GM12892 (cell line): ENCODE measurements at places on chromosomes 6 and 20.
A peak's percentile ranks its signal among the peaks of the same experiment; 100 is the strongest.

DNA sequence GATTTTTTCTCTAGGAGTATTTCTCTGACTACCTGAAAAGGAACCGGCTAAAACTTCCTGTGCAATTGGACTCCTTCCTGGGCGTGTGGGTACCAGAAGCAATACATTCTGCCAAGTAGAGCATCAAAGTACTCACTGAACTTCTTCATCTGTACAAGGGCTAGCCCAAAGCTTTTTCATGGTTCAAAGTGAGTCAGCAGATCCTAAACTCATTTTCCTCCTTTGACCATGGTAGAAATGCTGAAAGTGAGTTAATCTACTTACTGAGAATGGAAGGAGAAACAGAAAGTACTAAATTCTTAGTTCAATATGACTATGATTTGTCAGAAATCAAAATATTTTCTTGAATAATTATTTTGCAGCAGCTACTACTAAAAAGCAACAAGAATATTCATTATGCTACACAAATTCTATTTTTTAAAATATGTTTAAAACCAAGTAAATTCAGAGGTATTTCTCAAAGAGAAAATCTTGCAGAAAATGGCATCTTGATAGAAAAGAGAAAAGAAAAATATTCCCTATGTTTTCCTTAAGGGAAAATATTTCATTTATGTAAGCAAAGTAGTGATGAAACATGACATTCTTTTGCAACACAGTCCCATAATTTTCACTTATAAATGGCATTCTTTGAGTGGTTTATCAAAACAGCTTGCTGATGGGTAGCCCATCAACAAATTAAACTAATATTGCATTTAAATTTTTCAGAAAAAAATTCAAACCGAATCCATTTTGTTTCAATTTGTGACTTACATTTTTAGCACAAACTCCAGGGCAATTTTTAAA is 3.7 kb upstream of the BEND6 start:
- DNase-seq, result no peak

- no peak for DNase-seq
Measured at GRCh38 chr20:10075606-10076005, 40.8 kb downstream of the ANKEF1 start.

DNA sequence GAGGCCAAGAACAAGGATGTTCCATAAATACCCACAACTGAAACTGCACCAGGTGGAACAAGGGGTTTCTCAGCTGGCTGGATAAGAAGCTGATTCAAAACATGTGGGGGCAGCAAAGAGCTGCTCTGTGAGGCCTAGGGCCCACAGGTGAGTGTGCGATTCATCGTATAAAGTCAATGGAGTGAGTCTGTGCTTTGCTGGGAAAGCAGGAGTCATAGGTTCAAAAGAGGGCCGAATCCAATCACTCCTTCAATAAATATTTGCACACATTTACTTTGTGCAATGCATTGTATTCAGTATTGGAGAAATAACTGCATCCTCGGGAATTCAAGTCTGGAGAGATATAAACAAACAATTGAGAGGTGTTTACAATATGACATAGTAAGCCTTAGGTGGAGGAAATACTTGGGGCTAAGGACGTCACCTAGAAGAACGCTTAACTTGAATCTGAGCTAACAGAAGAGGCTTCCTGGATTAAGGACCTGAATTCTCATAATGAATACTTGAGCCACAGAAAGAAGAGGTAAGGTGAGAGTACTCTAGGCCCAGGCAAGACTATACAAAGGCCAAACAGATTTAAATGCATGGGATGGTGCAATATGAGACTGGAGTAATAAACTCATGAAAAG is 83.7 kb upstream of the TMEM30A start:
- DNase-seq, result no peak

GRCh38 chr6:107796156-107796555 is 28.0 kb downstream of the SCML4 start:
- no peak for DNase-seq

DNA sequence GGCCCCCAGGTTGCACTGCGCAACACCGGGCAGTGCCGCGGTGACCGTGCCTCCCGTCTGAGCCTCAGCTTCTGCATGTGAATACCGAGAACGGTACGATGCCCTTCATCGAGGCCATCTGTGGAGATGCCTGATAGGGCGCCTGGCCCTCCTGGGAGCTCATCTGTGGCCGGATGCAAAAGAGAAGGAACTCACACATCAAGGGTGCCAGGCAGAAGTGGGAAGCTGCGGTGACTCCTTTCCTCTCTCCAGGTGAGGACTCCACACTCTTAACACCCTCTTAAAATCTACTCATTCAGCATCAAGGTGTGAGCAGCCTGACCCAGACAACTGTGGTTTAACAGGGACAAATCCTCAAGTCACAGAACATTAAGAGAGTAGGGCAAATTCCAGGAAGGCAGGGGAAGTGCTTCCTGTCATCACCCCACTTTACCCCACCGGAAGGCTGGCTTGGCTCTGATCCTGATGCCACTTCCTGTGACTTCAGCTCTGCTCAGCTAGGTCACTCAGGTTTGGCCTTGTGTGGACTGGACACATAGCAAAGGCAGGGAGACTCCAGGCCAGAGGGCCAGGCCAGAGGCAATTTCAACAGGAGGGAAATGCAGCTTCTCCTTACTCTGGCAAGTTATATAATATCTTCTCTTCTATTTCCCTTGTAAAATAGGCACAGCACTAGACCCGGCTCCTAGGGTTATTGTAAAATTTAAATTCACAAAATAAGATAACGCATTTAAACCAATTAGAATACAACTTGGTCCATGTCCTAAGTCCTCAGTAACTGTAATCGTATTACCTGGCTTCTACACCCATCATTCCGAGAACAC is 69.4 kb downstream of the CPNE5 start:
- no peak for DNase-seq

GRCh38 chr6:111057074-111057752 is 30.1 kb upstream of the SLC16A10 start:
- DNase-seq, result peak; percentile 22

DNA sequence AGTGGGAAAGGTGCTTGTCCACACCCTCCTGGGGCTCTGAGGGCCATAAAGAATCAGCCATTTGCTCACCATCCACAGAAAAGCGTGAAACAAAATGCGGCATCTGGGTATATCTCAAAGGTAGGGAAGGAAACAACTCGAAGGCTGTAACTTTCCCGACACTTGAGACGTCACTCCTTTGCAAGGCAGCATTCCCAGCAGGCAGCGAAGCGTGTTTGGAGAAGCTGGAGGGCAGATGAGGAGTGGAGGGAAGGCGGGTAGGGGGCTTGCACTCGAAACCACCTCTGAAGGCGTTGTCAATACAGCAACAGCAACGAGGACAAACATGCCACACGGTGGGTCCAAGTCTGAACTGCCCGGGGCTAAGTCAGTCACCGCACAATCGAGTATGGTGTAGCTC is 98.4 kb downstream of the FOXC1 start:
- no peak for DNase-seq

DNA sequence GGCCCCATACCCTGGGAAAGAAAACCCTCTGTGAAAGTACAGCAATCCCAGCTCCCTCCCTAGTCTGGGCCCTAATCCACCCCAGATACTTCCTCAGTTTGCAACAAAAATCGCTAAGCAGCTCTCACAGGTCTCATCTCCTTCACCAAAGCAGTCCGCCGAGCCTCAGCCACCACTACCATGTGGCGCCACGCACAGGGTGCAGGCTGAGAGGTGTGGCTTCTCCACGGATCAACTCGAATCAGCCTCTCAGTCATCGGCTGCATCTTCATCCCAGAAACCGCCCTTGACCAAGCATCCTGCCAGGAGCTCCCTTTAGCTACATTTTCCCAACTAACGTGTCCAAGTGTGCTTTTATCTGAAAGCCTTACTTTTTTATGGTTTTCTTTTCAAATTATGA is 50.7 kb downstream of the ANKRD60 start:
- no peak for DNase-seq

DNA sequence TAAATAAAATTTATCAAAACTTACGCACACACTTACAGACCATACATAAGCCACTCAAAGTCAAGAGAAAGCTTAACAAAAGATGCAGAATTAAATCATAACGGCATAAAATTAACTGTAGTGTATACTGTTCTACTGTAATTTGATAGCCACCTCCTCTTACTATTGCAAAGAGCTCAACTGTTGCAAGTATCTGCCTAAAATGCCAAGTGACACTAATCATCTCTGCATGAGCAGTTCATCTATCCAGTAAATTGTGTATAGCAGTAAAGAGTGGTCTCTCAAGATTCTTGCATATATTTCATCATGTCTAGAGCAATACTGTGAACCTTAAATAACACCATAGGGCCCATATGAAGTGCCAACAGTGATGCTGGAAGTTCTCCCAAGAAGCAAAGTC is 12.3 kb downstream of the OR2H2 start:
- DNase-seq, result no peak

- DNase-seq, result no peak
Measured at GRCh38 chr6:79984261-79984660, 20.2 kb upstream of the TTK start.

DNA sequence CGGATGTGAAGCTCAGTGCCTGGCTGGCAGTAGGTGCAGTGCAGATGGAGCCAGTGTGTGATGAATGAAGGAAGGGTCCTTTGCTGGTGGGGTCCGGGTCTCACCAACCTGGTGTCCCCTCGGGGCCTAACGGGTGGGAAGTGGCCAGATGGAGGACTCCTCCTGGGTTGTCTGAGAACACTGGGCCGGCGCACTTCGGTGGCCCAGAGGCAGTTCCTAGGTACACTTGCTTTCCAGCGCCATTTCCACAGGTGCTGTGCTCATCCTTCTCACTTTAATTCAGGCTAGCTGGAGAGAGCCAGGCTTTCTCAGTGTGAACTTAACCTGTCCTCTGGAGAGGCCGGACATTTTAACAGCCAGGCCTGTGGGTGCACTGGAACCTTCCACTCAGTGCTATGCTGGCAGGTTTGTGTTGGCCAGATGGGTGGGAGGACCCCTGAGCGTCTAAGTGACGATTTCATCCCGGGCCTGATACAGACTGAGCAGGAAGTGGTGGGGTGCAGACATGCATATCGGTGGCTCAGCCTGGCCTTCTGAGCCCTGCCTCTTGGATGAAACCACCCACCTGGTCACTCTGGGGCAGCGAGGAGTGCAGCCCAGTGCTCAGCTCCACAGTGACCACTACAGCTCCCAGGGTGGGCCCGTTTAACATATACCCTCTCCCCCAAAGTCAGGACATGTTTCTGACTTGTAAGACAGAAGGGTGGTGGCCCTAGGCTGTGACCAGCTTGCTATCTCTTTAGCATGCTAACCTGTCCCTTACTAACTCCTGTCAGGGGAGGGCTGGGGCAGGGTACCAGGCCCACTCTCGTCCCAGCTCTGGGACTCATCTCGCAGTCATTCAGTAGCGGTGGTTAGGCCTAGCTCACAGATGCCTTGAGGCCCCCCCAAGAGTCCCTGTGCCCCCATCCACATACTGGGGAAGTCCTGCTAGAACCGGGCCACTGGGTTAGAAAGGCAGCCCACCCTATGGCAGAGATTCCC is 8.2 kb upstream of the PYGB start:
- no peak for DNase-seq

DNA sequence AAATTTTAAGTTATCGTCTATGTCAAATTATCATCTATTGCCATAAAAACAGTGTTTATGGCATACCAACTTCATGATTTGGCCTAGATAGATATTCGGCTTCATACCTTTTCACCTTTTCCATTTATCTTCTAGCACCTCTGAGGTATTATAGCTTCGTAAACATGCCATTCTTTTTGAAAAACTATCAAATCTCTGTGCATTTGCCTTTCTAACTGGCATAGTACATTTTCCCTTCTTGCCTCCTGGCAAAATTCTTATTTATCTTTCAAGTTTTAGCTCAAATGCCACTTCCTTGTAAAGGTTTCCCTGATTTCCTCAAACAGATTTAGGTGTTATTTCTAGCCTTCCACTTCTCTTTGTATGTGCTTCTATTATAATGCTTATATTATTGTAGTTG is 7.0 kb upstream of the REV3L start:
- no peak for DNase-seq

DNA sequence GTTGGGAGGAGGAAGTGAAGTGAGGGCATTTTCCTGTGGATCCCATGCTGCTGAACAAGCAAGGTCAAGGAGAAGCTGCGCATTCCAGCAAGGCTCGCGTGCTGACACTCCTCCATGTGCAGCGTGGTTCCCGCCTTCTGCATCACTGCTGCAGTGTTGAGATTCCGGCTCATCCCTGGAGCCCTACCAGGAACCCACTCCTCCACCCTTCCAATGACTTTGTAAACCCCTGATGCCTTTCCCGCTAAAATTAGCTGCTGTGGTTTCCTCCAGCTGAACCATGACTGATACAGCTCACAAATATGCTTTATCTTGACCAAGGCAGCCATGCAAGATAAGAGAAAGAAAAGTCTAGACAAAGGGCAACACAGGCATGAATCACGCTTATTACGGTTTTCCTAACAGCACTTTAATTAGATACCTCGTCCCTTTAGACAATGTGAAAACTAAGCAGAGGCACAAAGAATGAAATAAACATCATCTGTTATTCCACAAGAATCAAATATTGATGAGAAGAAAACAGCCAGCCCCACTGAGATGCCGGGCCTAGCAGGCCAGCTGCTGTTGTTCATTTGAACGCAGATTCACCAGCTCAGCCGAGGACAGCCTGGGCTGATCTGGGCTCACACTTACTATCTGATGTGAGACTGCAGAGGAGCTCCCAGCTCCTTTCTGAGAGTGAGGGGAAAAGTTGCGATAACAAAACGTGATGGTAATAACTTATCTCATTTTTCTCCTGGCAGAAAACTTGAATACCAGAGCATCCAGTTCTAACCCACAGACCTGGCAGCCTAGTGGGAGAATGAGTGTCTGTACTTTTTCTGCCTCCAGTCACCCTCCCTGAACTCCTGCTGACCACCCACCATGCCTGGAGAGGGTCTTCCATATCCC is 14.2 kb upstream of the BNIP5 start:
- no peak for DNase-seq

DNA sequence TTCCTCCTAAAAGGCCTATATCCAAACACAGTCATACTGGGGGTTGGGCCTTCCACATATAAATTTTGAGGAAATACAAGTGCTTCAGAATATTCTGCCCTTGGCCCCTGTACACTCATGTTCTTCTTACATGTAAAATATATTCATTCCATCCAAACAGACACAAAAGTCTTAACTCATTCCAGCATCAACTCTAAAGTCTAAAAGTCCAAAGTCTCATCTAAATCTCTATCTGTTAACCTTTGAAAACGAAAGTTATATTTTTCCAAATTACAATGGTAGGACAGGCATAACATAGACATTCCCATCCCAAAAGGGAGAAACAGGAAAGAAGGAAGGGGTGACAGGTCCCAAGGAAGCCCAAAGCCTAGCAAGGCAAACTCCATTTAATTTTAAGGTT is 215.4 kb upstream of the THBS2 start:
- no peak for DNase-seq

- DNase-seq, result no peak
Measured at GRCh38 chr20:39825950-39826349, 863.1 kb downstream of the MAFB start.

GRCh38 chr6:108159981-108160380 is 5.8 kb upstream of the NR2E1 start:
- no peak for DNase-seq

DNA sequence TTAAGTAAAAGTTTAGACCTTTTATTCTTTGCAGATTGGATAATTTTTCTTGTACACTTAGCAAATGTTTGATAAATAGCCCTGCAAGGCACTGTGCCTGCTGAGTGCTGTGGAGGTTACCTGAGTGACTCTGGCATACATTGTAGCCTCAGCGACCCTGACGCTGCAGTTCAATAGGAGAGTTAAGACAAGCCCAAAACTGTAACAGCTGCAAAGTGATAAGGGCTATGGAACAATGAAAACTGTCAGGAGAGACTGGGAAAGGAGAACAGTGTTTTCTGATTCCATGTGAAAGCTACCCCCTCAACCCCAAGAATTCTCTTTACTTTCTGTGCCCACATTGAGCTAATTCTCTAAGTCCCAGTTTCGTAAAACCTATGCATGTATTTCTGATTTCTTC is 22.2 kb downstream of the HIVEP1 start:
- DNase-seq, result no peak
